ENCODE measurements at places on chromosomes 1 and 21.

DNA sequence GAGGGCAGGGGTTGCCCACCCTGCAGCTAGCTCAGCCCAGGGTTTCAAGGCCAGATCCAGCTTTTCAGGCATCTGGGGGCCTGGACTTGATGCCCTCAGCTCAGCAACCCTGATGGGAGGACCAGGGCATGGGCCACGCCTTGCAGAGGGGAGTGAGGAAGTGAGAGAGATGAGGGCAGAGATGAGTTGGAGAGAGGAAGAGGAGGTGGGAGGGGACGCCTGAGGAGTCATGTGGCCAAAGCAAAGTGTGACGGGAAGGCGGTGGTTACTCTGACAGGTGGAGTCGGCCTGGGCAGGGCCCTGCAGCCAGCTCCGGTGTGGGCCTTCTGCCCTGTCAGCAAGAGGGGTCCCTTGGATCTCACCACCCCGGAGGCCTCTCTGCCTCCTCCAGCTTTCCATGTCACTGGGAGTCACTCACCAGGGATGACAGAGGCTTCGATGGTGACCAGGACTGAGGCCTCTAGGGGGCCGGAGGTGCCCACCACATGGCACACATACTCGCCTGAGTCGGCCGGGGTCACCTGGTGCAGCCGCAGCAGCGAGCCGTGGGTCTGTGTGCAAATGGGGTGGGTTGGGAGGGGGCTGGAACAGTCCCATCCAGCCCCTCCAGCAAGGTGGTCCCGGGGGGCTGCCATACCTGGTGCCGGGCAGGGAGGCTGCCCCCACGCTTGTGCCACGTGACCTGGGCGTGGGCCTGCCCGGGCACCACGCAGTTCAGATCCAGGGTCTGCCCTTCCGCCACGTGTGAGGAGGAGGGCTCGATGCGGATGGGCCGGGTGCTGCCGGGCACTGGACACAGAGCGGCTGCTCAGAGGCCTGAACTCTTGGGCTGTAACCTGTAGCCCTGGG lies 40.4 kb downstream of the LDLRAD2 start:
- DNase-seq: no peak

DNA sequence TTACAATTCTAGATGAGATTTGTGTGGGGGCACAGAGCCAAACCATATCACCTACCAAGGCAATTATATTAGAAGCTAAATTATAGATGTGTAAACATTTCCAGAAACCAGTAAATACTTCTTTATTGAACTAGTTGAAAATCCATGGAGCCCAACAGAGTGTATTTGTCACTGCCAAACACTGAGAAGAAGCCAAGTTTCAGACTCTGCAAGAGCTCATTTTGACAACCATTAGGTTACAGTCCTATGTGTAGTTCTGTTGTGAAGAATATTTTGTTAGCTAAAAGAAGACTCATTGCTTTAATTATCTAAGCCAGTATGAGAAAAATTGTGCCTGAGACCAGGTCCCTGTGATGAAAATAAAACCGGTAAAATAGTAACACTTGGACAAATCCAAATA lies 358.9 kb upstream of the SGIP1 start:
- DNase-seq: no peak

- no peak for DNase-seq
Observed at GRCh38 chr1:159188375-159188788, 16.3 kb upstream of the ACKR1 start.

GRCh38 chr1:243742819-243743218 lies 107.2 kb downstream of the AKT3 start:
- DNase-seq: no peak

- DNase-seq: no peak
Observed at GRCh38 chr1:44019466-44019948, 11.8 kb downstream of the SLC6A9 start.

DNA sequence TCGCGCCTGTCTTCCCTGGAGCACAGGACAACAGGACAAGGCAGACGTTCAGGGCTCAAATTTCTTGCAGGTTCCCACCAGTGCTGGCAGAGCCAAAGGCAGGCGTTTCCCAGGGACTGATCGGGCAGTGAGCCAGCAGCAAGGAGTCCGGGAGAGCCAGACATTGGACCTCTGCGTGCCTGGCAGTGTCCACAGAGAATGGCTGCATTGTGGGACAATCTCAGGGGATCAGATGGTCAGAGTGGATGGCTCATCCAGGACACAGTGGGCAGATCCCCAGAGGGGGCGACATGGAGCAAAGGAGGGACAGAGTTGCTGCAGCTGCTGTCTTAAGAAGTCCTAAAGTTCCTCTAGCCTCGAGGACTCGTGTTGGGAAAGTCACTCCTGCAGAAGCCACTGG lies 4.6 kb downstream of the TMEM63A start:
- DNase-seq: no peak

- DNase-seq: no peak
Observed at GRCh38 chr1:47686731-47687630, 249.1 kb downstream of the FOXD2 start.

- no peak for DNase-seq
Observed at GRCh38 chr1:221089273-221089672, 210.0 kb downstream of the HLX start.

GRCh38 chr1:198699167-198700015 lies 60.6 kb downstream of the PTPRC start:
- DNase-seq: no peak

- no peak for DNase-seq
Observed at GRCh38 chr1:193589597-193590040, 403.2 kb upstream of the B3GALT2 start.

DNA sequence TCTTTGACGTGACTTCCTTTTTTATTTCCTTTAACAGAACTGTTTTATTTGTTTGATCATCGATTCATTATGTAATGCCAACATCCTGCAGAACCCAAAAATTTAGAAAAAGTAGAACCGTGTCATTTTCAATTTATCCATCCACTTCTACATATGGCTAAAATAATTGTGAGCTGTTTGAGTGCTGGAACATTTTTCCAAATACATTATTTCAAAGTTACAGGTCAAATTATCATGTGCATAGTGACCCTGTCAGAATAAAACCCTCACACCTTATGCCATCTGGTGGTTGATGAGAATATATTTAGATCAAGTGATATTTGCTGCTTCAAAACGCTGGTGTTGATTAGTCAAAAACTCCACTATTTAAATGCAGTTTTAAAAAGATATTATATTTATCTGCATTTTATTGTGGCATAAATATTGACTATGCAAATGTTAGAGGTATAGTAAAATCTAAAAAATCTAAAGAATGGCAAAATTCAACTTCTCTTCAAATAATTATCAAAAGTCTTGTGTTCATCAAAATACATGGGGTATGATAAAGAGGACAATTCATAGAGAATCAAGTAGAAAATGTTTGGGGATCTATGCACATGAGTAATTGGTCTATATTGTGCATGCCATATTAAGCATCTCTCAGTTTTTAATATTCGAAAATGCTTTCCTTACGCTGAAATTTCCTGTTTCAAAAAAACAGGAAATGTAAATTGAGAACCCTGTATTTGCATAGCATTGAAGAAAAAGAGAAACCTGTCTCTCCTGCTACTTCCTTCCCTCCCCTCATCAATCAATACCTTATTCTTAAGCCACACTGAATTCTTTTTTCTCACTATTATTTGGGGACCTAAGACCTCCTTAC lies 39.7 kb downstream of the UBE2U start:
- DNase-seq: no peak

DNA sequence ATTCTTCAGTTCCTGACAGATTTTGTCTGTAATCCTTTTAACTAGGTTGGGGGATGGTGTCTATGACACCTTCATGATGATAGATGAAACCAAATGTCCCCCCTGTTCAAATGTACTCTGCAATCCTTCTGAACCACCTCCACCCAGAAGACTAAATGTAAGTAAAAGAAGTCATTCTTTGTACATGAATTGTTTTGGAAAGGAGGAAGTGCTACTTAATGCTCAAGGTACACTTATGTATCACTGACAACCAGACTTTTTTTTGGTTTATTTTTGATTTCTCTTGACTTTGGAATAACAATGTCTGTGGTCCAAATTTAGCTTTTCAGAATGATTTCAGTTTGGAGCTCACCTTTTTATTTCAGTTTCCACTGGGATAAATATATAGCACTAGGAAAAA lies 2.3 kb downstream of the DYRK3 start:
- no peak for DNase-seq

GRCh38 chr1:31483012-31483946 lies 70.3 kb downstream of the SERINC2 start:
- no peak for DNase-seq

DNA sequence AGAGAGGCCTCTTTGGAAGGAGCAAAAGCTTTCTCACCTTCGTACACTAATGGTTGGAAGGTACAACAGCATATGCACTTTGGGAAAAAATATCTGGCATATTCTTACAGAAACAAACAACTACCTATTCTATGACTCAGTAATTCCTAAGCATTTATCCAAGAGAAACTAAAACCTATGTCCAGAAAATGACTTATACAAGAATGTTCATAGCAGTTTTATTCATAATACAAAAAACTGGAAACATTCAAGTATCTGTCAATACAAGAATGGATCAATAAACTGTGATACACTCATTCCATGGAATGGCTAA lies 8.2 kb downstream of the NBPF1 start:
- no peak for DNase-seq

DNA sequence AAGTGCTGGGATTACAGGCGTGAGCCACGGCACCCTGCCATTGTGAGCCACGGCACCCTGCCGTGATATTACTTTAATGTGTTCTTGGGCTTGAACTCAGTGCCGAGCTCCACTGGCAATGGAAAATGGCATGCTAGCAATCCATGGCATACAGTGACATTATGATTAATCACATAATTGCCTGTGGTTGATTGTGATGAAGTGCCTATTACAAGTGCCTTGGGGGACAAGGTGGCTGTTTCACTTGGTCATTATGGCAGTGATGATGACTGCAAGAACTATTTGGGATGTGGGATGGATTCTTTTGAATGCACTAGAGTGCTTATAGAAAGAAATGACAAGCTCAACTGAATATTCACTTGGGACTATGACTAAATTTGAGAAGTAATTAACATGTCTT lies 22.3 kb upstream of the HPCAL4 start:
- DNase-seq: no peak

- no peak for DNase-seq
Observed at GRCh38 chr1:183968386-183968785, 69.1 kb downstream of the COLGALT2 start.

GRCh38 chr1:23026568-23026967 lies 7.3 kb downstream of the KDM1A start:
- DNase-seq: no peak

DNA sequence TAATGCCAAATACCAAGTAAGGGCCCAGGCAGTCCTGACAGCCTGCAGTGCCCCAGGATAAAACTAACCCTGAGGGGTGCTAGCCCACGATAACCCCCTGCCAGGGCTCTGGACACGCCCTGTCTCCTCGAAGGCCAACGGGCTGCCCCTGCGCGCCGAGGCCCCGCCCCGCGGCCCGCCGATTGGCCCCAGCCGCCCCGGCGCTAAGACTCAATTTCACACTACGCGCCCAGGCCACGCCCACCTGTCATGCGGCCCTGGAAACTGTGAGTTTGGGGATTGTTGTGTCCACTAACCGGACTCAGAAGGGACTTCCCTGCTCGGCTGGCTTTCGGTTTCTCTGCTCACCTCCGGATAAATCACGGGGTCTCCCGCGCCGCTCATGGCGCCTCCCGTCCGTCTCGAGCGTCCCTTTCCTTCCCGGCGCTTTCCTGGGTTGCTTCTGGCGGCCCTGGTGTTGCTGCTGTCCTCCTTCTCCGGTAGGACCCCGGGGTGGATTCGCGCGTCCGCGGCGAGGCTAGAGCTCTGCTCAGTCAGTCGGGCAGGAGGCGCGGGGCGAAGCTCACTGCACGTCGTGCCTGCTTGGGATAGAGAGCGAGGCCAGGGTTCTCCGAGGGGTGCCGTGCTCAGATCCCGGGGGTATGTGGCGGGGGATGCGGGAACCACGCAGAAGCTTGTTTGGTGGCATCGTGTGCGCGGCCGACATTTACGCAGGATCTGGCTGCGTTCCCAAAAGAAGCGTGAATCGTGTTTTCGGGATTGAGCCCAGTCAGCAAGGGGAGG lies at the start of gene CR1L:
CR1L (plus strand) TSS at position 282 of the 783 bp plus-strand sequence; CDS start at position 383, 101 bp downstream.
- DNase-seq: peak; percentile 57

GRCh38 chr1:109948285-109948630 lies 36.3 kb upstream of the AHCYL1 start:
- no peak for DNase-seq

DNA sequence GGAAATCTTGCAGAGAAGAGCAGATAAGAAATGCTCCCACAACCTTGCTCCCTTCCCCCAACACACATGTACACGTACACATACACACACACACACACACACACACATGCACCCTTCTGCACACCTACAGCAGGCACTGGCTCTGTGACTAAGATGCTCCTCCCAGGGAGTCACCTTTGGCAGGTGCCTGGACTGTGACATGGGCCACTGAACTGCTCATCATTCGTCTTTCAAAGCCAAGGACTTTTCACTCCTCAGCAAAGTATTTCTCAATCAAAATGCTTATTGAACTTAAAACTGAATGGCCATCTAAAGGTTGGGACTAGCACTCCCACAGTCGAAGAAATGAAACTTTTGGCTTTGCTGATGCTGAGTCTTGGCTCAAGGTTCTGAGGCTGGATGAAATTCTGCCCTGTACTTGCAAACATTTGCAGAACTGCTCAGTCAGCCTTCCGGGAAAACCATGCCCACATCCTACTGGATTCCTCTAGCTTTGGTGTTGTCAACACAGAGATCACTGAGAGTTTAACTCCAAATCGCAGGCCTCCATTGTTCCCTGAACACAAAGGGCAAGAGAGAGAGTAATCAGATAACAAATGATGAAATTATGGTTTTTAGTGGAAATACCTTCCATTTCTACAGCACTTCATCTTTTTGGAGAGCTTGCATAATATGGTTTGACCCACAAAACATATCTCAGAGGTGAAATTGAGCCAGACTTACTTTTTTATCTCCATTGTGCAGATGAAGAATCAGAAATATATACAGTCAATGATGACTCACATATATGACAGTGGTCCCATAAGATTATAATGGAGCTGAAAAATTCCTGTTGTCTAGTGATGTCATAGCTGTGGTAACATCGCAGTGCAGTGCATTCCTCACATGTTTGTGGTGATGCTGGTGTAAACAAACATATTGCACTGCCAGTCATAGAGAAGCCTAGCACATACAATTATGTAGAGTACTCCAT lies 72.4 kb upstream of the BCAR3 start:
- no peak for DNase-seq

GRCh38 chr1:26686795-26687194 lies 9.0 kb upstream of the ARID1A start:
- DNase-seq: no peak

DNA sequence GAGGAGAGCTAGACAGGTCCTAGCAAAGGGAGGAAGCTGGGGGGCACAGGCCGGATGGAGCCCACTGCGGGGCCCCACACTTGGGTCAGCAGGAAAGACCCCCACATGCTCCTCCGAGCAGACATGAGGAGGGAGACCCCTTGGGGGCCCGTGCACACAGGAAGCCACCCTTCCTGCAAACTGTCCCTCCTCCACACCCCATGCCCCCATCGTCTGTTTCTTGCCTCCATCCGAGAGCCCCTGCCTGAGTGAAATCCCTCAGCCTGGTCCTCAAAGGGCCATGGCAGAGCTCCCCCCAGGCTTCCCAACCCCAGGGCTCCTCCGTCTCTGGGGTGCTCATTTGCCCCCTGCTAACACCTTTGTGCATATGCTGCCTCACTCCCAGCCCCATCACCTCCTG lies 168.0 kb downstream of the PRDM16 start:
- DNase-seq: no peak
